Activated CD8-positive, alpha-beta memory T cell treated with anti-CD3 and anti-CD28 coated beads for 1 hour (primary cell): ENCODE measurements at places on chromosomes 7 and 10.

GRCh38 chr7:13875496-13876074 lies 113.9 kb downstream of the ETV1 start:
- DNase-seq = no peak

DNA sequence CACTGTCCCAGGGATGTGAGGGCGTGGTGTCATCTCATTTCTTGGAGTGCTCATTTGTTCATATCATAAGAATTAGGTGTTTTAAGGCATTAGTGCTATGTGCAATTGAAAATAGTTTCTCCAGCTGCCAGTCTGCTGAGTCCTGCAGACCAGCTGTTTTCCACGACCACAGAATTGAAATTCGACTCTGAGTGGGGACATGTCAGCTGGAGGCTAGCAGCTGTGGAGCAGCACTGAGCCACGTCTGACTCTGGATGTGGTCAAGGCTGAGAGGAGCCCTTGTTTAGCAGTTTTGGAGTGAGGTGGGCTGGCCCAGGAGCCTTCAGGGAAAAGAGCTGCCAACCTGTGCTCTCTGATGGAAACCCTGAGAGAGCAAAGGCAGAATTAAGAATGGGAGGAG lies 156.3 kb upstream of the GRB10 start:
- no peak for DNase-seq

GRCh38 chr10:34119456-34119855 lies 695.6 kb downstream of the PARD3 start:
- DNase-seq = no peak

GRCh38 chr7:29480451-29480850 lies 83.2 kb upstream of the PRR15 start:
- no peak for DNase-seq

- no peak for DNase-seq
These were observed 61.9 kb downstream of the TES start for GRCh38 chr7:116271963-116272886.

DNA sequence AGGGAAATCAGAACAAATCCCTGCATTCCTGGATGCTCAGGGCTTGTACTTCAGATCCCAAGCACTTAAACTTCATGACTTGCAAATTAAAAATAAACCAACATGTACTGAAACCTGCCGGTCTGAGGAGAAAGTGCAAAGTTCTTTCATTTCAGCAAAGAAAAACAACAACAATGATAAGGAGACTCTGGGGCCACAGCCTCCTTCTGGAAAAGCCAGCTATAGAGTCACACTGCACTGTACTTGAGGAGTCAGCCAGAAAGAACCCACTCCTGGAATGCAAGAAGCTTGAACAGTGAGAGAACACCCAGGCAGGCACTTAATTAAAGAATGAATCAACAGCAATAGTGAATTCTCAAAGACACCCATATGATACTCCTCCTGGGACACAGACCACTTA lies 49.7 kb upstream of the TM9SF3 start:
- DNase-seq = no peak

DNA sequence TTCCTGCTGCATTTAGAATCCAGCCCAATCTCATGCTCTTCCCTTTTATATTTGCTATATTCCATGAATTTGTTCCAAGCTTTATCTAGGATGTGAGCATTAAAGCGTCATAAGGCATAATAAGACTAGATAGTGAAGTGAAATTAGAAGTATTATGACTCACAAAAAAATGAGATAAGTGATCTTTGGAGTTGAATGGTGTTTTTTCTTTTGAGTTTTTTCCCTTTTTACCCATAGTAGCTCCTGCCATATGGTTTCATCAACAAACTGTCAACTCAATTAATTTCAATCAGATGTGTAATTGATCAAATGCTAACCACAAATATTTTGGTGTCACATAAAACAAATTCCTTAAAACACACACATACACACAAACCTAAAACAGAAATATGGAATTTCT lies 17.0 kb downstream of the KLHDC10 start:
- no peak for DNase-seq

GRCh38 chr10:62381385-62382102 lies 7.4 kb downstream of the ZNF365 start:
- no peak for DNase-seq

- DNase-seq = peak; percentile 5
These were observed 94.0 kb downstream of the SLC37A3 start for GRCh38 chr7:140304191-140304799.

DNA sequence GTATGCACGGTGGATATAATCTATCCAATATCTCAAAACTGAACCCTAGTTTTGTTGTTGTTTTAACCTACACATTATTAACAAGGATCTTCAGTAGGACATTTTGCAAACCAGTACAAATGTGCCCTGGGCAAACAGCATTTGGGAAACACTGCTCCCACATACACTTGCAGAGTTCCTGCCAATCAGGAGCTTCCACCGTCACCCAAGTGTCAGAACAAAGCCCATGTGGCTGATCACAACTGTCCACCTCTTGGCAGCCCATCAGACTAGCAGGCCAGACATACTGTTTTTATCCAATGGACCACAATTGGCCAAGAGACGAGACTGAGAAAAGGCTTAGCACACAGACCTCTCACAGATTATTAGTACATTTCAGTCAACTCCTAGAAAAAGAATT lies 200.4 kb downstream of the FAM107B start:
- no peak for DNase-seq

- no peak for DNase-seq
These were observed 103.7 kb downstream of the TRIM24 start for GRCh38 chr7:138563808-138564207.

- DNase-seq = no peak
These were observed 30.6 kb upstream of the TAX1BP1 start for GRCh38 chr7:27709137-27710075.

DNA sequence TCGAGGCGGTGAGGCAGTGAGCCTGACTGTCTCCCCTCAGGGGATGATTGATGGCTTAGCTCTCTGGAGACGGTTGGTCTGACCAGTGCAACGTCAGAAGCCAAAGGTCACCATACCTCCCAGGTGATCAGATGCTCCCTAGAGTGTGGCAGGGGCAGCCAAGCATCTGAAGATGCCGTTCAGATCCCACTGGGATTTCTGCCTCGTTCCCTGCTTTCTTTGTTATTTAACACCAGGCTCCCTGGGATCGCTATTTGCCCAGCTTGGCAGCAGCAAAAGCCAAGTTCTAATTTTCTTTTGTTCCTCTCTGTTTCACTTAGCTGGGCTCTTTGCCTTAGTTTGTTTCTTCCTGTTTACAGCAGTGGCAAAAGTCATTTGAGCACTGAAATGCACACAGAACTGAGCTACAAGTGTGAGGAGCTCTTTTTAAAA lies 53.5 kb upstream of the SVIL start:
- DNase-seq = no peak
